ENCODE measurements at places on chromosomes 2 and 18.
A peak's percentile ranks its signal among the peaks of the same experiment; 100 is the strongest.

DNA sequence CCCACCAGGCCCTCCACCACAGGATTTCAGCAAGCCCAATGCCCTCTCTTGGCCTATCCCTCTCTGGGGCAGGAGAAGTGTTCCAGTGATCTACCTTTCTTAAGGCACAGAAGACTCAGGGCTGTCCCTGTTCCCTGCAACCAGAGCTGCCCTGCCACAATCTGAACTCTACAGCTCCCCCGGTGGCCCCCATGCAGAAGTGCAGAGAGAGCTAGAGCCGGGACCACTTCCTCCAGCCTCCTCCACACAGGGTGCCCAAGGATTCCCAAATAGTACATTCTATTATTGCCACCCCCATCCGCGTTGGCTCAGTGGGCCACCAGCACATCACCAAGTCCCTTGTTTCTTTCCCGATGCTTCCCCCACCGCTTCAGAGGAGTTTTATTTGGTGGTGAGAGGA lies 114.8 kb upstream of the PTPRM start:
- DNase-seq: no peak

DNA sequence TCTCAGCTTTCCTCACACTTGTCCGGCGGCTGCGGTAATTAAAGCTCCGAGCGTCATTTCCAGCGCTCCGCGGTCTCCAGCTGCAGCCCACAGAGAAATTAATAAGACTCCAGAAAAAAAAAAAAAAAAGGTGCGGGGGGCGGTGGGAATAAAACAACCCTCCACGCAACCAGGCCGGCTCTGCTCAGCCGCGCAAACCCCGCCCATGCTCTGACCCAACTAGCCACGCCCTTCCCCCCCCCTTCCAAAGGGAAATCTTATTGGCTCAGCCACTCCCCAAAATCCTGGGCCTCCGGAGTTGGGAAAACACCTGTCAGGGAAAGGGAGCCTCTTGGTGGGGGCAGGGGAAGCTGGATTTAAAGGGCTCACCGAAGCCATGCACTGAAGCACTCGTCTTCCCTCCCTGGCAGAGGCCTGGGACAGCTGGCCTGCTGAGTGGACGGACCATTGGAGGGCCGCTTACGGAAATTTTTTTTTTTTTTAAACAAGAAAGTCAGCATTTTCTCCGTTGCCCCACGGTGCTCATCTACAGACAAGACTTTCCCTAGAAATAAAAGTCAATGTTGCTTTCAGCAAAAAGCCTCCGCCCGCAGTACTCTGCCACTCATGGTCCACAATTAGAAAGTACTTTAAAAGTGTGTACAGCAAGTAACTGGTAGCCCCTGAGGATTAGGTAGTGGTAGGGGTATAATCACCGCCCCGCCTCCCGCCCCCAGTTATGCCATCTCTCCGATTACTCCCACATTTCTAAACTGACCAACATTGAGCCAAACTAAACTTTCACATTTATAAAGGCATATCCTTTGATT lies 674 bp upstream of the ERBB4 start:
- no peak for DNase-seq

DNA sequence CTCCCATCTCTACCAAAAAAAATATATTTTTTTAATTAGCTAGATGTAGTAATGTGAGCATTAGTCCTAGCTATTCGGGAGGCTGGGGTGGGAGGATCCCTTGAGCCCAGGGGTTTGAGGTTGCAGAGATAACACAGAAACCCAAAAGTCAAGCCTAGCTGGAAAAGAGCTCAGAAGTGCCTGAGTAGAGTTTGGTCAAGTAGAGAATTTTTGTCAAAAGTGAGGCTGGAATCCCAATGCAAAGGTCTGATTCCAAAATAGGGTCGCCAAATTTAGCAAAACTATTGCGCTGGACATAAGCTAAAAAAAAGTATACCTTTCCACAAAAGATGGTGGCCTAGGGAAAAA lies 15.5 kb upstream of the MSH6 start:
- no peak for DNase-seq

DNA sequence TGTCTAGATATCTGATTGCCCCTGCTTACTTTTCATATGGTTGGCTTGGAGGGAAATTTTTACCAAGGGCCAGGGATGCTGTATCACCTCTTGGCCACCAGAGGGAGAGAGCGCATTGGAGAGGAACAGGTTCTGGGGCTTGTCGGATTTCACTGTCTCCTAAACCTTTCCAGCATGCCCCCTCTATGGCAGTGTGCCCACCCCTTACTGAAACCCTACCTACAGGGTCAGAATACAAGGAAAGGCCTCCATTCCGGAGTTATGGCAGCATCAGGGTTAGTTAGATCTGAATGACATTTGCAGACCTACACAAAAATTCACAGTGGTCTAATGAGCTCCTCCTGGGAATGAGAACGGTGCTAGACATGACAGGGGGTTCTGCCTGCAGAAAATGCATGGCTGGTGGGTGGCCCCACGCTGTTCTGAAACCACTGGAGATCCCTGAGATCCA lies 5.8 kb downstream of the SLC14A2 start:
- DNase-seq: peak; percentile 31

DNA sequence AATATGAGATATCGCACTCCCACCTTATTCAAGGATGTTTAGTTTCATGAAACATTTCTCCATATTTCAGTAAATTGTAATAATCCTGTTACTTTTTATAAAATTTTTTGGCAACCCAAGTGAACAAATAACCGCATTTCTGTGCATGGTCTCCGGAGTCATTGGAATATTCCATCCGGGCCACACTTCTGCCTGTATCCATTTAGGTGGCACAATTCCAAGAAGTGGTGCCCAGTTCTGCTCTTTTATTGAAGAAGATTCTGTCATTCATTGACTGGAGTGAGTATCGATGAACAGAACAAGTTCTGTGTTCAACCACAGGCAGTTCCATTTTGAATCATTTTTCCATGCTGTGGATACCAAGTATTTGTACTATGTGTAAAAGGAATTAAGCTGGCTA lies 26.6 kb upstream of the ICOS start:
- DNase-seq: no peak

Data from fibroblast of gingiva (primary cell).